ENCODE measurements at places on chromosomes 3 and 15.

DNA sequence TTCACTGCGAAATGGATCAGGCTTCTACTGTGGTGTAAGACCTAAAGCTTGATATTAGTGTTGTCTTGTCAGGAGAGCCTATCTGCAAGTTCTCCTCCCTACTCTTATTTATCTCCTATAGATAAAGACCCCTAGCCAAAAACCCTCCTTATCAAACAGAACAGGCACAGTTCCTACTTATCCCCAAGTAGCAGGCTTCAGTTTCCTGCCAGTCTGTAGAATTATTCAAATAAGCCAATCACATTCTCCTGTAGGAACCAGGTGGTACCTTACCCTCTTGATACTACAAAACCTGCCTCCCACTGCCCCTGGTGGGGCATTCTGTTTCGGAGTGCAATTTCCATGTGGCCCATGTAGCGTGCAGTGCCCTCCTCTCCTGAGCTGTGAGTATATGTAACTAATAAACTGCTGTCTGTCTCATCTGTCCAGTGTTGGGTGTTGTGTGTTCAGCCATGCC, 28.7 kb downstream of the HDGFL3 start:
- no peak for DNase-seq

DNA sequence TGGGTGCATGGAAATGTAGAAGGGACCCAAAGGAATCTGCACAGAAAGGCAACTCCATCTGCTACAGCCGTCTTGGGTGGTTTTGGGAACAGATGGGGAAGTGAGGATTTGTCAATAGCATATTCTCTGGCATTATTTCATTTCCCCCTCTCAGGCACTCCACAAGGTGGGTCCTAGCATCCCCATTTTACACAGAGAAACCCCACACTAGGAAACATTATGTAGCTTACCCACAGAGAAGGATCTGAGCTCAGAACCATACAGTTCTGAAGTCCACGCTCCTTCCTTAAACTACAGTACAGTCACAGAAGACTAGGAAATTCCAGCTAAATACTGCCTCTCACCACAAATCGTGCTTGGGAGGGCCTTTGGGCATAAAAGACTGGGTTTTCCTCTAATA, 61.2 kb upstream of the CTNNB1 start:
- DNase-seq, result no peak

GRCh38 chr15:56491110-56491722, 26.3 kb upstream of the MNS1 start:
- peak; percentile 28 for DNase-seq

- DNase-seq, result no peak
Measured at GRCh38 chr3:20648921-20649381, 462.9 kb upstream of the SGO1 start.

GRCh38 chr15:50050986-50051743, 67.9 kb downstream of the ATP8B4 start:
- no peak for DNase-seq

DNA sequence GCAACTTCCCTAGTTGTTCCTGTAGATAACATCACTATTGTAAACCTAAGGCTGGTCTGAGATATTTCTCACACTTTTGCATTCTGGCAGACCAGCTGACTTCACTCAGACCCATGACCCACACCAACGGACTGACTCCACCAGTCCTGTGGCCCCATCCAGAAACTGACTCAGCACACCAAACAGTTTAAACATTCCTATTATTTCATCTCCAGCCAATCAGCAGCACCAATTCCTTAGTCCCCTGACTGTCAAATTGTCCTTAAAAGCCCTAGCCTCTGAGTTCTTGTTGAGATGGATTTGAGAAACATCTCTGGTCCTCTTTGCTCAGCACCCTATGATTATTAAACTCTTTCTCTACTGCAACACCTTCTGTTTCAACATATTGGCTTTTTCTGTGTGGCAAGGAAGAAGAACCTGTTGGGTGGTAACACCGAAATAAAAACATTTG, 12.2 kb upstream of the IDH2 start:
- DNase-seq, result no peak

DNA sequence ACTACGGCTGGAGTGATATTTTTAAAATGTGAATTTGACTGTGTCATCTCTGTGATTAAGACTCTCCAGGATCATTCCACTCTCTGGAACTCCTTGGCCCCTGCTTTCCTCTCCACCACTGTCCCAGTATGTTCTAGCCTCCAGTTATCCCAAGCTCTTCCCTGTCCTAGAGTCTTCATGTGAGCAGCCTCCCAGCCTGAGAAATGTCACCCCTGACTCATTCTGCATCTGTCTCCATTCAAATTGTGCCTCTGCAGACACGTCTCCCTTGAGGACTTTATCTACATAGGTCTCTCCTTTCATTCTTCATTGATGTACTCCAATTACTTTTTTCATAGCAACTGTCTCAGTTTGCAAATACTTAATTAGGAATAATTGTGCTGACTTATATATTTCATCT, 317.7 kb upstream of the ADAMTS9 start:
- no peak for DNase-seq

GRCh38 chr3:174951498-174952005, 92.4 kb downstream of the NAALADL2 start:
- DNase-seq, result no peak

- DNase-seq, result no peak
Measured at GRCh38 chr3:124985349-124985748, 50.8 kb upstream of the MUC13 start.

DNA sequence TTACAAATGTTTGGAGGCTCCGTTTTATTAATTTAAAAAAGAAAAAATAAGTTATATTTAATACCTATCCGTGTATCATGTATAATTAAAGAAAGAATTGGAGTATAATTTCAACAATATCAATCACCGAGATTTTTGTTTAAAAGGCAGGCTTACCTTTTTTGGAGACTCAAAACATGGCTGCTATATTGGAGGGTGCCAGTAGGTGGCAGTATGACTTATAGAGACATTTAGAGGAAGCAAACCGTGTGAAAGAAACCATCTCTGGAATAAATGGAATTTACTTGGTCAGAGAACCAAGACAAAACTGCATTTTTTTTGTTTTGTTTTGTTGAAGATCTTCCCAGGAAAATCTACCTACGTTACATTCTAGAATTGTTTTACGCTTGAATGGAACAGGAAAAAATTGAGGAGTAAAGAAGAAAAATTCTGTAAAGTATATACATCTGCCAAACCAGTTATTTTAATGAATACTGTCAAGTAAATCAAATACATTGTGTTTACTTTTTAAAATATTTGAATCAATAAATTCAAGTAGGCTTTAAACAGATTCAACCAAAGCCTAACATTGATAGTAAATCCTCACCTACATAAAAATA, 802.6 kb upstream of the ALCAM start:
- DNase-seq, result peak; percentile 2

GRCh38 chr15:73965758-73966113, 26.4 kb downstream of the STOML1 start:
- no peak for DNase-seq

- DNase-seq, result no peak
Measured at GRCh38 chr3:31133541-31133940, 239.1 kb upstream of the GADL1 start.

- DNase-seq, result peak; percentile 2
Measured at GRCh38 chr15:50183112-50183794, 1.3 kb downstream of the SLC27A2 start.

DNA sequence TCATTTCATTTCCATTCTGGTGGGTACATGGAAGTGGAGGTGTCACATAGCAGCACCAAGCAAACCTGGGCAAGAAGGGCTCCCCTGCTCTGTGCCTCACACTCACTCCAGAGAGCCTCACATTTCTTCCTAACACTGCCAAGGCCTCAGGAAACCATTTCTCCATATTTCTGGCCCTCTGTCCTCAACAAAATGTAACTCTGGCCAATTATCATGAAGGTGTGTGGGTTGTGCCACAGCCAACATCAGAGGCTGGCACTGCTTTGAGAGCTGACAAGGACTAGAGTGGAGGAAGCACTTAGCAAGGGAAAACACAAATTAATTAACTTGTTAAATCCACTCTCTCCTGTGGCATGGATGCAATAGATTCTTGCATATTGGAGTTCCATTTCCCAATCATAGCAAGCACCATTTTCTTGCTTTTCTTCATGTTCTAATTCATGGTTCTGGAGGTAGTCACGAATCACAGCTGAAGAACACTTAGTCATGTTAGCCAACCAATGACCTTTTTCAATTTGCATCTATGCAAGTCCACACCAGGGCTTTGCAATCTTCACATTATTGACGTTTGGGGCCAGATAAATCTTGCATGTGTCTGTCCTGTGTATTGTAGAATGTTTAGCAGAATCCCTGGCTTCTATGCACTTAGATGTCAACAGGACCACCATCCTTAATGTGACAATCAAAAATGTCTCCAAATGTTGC, 241.1 kb downstream of the PLCL2 start:
- DNase-seq, result no peak

DNA sequence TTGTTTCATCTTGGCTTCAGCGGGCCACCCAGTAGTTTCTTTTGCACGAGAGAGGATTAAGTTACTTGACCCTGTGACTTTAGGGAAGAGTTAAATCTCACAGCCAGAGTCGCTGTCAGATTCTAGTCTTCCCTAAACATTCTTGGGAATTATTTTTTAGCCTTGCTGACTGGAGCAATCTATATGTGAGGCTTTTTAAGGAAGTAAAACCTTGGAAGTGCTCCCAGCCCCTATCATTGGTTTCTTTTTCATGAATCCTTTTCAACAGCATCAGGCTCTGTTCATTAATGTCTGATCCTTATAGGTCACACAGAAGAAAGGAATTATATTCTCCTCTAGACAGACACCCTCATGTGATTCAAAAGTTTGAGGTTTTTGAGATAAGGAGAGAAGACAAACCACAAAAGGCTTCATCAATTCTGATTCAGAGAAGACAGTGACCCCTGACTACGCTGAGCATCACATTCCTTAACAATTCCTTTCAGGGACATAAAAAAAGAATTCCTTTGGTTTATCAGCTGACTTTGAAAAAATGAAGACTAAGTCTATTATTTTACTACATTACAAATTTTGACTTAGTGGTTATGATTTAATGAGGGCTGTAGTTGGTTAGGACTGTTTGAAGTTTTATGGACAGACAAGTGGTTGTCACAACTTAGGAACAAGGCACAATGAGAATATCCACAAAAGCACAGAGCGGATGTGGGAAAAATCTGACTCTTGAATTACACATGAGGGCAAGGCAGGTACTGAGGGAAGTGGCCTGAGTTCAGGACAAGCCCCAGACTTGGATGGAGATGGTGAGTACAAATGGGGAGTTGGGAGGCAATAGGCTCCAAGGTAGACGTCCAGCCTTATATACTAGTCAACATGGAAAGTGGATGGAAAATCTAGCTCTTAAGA, 171.1 kb upstream of the STT3B start:
- no peak for DNase-seq

DNA sequence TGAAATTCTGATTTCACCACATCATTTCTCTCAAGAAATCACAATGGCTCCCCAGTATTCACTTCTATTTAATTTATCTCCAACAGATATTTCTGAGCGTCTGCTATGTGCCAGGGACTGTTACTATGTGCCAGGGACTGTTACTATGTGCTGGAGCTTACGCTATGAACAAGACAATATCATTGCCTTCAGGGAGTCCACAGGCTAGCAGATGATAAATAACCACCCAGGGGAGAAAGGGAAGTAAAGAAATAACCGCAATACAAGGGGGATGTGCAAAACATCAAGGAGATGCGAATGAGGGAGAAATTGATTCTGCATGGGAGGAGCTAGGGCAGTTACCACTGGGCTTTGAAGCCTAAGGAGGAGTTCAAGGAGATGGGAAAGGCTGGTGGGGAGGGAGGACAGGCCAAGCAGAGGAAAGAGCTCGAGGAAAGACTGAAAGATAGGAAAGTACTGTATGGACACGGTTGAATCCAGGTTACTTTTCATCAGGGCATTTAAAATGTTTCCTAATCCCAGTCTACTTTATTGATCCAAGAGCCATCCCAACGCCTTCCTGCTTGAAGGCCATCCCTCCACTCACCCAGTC, 2.5 kb downstream of the THSD4 start:
- DNase-seq, result no peak

DNA sequence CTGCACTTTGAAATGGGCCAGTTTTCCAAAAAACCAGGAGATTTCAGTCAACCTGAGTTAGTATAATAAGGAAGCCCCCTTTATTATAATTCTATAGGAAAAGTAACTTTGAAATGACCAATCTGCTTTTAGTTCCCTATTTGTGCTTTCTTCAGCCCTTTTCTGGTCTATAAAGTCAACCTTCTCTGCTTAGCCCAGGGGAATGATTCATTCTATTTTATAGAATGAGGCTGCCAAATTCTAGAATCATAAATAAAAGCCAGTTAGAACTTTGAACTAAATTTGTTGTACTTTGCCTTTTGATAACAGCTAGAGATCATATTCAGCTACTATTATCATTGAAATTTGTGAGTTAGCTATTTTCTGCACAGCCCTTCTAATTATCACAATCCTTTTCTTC, 24.7 kb downstream of the CIP2A start:
- DNase-seq, result no peak

DNA sequence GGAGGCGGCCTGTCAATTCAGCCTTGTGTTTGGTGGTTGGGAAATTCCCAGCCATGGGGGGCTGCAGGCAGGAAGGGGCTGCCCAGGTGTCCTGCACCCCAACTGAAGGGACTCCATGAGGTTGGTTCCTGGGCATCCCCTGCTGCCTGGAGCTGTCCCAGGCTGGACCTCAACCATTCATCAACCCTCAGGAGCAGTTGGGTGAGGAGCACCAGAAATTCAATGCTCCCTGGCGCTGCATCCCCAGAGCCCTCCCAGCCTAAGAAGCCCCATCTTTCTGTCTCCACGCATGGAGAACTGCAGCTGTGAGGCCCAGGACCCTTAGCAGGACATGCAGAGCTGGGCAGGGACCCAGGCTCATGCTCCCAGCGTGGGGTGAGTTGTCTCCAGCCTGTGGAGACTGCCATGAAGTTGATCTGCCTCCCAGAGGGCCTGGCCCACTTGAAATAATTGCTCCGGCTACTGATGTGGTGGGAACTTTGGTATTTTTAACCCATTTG, 8.0 kb upstream of the SEMA3B start:
- no peak for DNase-seq

DNA sequence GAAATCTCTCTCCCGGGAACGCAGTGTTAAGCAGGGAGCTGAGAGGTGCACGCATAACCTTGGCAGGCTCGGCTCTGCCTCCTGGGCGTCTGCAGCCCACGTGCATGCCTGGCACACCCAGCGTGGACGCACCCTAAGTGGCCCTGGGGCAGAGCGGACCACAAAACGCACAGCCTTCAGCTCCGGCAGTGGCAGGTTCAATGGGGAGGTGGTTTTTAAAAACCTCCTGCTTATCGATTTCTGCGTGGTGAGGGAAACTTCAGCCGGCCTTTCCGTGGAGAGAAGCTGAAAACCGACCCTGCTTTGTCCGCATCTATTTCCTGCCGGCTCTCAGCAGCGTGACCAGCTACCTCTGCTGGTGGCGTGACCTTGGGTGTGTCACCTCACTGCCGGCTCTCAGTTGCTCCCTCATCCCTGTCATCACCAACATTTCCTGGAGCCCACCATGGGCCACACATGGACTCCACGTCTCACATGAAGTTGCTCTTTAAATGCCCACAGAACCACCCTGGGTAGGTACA, 134.8 kb upstream of the MEF2A start:
- DNase-seq, result no peak
